Amygdala (tissue), 56 donors: ENCODE measurements at places on chromosomes 16 and 17.

GRCh38 chr17:49998836-49999511, 4.0 kb upstream of the DLX3 start:
- no peak for DNase-seq

- DNase-seq = no peak
These were observed 34.8 kb downstream of the CBFA2T3 start for GRCh38 chr16:88941913-88942909.

DNA sequence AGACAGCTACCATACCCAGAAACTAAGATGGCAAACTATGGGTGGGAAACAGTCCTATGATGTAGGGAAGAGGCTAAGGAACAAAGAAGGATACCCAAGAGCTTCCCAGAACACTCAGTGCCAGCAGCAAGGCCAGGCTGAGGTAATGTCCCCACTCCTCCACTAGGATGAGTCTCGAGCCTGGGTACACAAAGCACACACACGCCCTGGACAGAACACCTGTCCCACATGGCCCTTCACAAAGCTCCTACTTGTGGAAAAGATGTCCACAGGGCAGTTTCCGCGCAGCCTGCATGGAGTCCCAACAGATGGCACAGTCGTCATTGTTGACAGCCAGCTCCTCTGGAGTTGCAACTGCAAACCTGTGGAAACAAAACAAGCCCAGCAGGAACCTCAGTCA, 23.9 kb downstream of the AMFR start:
- DNase-seq = no peak

DNA sequence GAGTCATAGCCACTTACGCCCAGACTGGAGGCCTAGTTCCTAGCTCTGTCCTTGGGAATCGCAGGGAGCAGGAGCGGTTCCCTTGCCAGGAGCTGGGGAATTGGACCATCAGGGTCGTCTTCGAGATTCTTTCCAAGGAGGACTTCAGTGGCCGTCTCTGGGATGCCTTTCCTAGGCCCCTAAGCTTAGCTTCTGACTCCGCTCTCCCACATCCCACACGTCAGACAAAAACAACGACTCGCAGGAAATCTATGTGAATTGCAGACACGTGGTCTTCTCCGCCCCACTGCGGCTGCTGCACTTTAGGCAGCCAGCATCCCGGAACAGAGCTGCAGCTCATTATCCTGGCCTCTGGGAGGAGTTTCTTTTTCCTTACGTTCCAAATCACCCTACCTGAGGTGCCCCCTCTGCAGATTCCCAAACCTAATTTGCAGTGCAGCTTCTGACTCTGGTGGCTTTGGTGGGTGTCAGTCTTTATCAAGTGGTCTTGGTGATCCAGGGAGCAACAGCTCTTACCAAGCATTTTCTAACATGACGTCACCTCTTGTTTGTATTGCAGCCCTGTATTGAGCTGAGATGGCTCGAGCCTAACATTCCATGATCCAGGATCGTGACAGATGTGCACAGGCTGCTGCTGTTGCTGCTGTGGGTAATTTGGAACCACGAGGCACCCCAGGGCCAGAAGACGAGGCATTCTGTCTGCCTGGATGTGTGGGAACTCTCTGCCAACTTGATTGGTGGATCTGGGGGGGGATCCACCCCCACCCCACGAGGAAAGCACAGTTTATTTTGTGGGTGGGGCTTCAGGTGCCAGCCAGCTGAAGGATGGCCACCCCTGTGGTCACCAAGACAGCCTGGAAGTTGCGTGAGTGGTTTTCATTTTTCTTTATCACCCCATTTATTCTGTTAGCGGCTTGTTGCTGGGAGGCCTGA, 1.1 kb downstream of the KATNB1 start:
- no peak for DNase-seq

- DNase-seq = no peak
These were observed 151.0 kb upstream of the CDC42EP4 start for GRCh38 chr17:73462823-73463222.

GRCh38 chr16:5036228-5037156, 2.8 kb upstream of the NAGPA start:
- DNase-seq = no peak

DNA sequence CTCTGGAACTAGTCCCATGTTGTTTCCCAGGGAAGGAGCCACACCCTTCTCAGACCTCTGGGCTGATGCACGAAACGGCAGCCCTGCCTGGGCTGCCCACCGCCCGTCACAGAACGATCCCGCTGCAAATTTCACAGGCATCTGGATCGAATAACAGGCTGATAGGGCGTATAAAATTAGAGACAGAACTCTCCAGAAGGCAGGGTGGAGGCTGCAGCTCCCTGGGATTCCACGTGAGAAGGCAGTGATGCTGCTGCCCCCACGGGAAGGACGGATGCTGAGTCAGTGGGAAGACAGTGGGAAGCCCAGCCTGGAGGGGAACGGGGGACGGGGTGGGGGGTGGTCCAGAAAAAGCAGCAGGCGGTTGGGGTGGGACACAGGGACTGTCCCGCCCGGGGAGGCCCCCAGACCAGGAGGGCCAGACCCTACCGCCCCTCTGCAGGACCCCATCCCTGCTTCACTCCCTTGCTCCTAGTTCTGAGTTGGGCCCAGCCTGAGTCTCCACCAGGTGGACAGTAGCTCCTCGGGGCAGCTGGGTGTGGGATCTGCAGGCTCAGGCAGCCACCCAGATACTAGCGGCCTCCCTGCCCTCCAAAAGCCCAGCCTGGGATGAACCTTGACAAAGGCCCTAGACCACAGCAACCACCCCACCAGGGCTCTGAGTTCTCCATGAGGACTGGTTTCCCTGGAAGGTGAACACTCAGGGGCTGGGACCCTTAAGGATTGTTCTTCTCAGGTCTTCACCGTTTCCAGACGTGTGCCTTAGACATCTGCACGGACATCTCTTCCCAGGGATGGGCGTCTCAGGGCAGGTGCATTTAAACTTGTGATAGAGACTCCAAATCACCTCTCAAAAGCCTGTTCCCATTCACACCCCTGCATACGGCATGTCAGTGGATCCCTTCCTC, 117.8 kb downstream of the METRNL start:
- no peak for DNase-seq

DNA sequence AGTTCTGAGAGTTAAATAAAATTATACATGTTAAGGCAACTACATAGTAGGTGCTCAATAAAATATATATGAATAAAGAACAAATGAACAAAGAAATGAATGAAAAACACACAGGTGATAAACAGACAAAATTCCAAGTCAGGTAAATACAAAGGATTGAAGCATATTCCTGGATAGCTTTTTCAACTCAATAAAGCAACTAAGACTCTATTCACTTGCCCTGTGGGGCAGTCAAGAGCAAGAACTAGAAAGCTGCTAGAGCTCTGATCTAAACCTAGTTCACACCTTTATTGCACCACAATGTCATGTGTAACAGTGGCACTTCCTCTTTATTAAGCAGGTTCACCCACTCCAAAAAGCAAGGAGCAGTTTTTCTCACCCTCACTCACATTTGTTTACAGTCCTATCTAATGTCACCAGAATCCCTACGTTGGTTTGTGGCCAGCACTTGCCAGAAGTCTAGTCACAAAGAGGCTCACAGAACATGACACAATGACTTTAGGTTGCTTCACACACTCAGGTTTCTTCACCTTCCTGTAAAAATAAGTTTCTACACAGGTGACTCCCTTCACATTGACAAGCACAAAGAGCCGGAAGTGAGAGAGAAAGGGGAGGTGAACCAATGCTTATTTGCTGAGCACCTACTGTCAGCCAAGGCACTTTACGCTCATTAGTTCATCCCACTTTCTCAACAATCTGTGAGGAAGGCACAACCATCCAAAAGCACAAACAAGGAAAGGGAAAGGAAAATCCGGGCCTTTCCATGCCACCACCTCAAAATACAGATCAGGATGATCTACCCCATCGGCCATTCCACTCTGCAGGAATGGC, 70.8 kb downstream of the XPO6 start:
- DNase-seq = no peak
